Activated CD4-positive, alpha-beta T cell treated with anti-CD3 and anti-CD28 coated beads, Interleukin-2, amount 10 ng/mL, durations not matched to agents 24 days and 14 days (primary cell): ENCODE measurements at places on chromosomes 4 and X. TPM values are rescaled to one million over a fixed set of nuclear protein-coding genes. Genes with fewer than 3 reads are reported as not detected.
A peak's percentile ranks its signal among the peaks of the same experiment; 100 is the strongest.

MAGEA2B gene
- not detected in 2 replicates for total RNA-seq

DNA sequence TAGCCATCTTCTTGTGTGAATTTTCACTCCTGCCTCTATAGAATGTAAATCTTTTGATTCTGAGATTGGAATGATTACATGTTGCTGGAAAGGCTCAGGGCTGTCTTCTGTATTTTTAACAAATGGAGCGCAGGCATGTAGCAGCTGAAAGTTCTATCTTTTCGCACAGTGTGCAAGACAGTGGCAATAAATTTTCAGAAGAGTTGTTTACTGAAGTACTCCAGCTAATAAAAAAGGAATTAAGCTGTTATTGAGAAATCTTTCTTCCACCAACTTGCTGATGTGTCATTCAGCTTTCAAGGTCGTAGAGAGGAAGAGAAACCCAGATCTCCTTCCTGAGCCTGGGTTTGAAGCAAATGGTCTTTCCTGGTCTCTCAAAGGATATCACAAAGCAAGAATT lies 122.0 kb upstream of the PUDP start:
- DNase-seq, result no peak

DNA sequence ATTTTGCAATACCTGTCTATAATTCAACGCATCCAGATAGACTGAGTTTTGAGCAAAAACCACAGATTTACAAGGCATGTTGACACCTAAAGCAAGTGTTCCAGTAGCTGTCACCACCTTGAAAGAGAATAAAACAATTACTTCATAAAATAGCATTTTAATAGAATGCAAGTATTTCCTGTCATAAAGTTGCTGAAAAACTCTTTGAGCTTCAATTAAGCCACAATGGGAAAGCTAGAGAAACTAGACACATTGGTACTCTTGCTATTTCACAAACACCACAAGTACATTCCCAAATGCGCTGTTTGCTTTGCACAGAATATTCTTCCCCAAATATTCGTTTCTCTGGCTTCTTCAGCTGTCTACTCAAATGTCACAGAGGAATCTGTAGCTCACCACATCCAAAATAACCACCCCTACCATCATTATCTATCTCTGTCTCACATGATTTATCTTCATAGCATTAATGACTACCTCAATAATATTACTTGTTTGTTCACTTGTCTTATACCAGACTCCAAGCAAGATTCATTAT lies 70.3 kb downstream of the DDX60 start:
- H3K4me1 ChIP-seq, result peaks cover 1% of the 10 kb centered on the region
- no peak overlapping the region for H3K4me3 ChIP-seq

GRCh38 chr4:84931961-84932360 lies 34.5 kb downstream of the WDFY3 start:
- no peak overlapping the region for H3K4me3 ChIP-seq
- DNase-seq, result no peak
- no peaks in the 10 kb centered on the region for H3K4me1 ChIP-seq
- H3K27ac ChIP-seq, result no peak overlapping the region
- H3K27me3 ChIP-seq, result no peaks in the 10 kb centered on the region
- H3K36me3 ChIP-seq, result no peaks in the 10 kb centered on the region

DNA sequence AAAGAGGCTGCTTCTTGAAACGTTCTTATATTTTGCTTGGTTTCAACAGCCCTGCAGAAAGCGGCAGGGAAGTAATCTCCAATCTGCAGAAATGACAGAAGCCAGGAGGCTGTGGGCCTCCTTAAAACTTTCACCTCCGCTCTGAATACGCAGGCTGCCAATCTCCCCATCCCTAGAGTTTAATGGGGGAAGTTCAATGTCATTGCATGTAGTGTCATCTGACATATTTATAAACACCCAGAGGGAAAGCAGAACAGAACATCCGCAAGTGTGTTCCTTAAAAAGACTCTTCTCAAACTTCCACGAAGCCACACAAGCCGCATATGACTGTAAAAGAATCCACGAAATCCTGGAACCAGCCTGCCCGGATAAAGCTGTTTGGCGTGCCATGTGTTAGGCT lies 148.8 kb upstream of the TBL1X start:
- H3K27me3 ChIP-seq, result no peaks in the 10 kb centered on the region
- no peaks in the 10 kb centered on the region for H3K36me3 ChIP-seq
- no peak for DNase-seq
- no peak overlapping the region for H3K27ac ChIP-seq

- H3K4me3 ChIP-seq, result no peak overlapping the region
- H3K4me1 ChIP-seq, result peaks cover 1% of the 10 kb centered on the region
- H3K27me3 ChIP-seq, result peaks cover 19% of the 10 kb centered on the region
- DNase-seq, result peak; percentile 30
- no peak overlapping the region for H3K27ac ChIP-seq
- no peaks in the 10 kb centered on the region for H3K36me3 ChIP-seq
Measured at GRCh38 chr4:165457793-165458192, 79.0 kb downstream of the CPE start.
